ENCODE measurements at places on chromosomes 13 and 19.

- no peak for DNase-seq
- H3K4me3 ChIP-seq: no peak overlapping the region
- no peaks in the 10 kb centered on the region for H3K27me3 ChIP-seq
- no peaks in the 10 kb centered on the region for H3K36me3 ChIP-seq
- no peaks in the 10 kb centered on the region for H3K4me1 ChIP-seq
Measured at GRCh38 chr13:25198647-25199046, 26.6 kb upstream of the AMER2 start.

DNA sequence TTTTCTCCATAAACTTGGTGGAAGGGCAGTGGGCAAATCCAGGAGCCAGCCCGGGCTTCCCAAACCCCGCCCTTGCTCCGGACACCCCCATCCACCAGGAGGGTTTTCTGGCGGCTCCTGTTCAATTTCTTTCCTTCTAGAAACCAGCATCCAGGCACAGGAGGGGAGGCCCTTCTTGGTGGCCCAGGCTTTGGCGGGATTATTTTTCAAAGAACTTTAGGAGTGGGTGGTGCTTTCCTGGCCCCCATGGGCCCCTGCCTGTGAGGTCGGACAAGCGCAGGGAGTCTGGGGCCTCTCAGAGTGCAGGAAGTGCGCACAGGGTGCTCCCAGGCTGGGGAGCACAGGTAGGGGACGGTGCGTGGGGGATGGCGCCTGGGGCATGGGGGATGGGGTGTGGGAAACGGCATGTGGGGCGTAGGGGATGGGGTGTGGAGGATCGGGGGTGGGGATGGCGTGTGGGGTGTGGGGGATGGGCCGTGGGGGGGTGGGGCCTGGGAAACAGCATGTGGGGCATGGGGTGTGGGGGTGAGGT lies 396 bp downstream of the F7 start:
- H3K27ac ChIP-seq: no peak overlapping the region
- H3K4me1 ChIP-seq: peaks cover 15% of the 10 kb centered on the region
- no peak overlapping the region for H3K4me3 ChIP-seq
- no peaks in the 10 kb centered on the region for H3K27me3 ChIP-seq

DNA sequence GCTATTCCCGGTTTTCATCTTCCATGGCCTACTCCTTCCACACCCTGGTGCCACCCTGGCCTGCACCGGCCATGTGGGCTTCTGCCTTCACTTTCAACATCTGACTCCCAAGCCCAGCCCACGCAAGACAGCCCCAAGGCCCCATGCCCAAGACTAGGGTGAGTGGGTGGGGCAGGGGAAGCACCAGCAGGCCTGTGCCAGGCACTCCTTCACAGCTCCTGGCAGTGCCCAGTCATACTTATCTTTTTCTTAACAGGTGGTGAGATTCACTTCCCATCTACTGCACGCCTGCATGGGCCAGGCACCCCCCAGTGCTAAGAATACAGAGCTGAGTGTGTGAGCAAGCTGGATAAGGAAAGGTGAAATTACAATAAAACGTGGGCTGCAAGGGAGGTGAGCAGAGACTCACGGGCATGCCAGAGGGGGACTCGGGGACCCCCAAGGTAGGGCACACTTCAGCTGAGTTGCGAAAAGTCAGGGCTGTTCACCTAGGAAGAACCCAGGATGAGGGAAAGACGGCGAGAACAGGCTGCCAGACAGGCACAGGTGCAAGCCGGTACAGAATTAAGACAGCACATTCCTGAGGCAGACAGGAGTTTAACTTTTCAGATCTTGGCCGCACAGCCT lies 55.7 kb downstream of the COL4A1 start:
- H3K27me3 ChIP-seq: no peaks in the 10 kb centered on the region
- H3K27ac ChIP-seq: peak overlapping the region; percentile 68
- DNase-seq: peak; percentile 87
- no peaks in the 10 kb centered on the region for H3K36me3 ChIP-seq
- no peak overlapping the region for H3K4me3 ChIP-seq
- peaks cover 53% of the 10 kb centered on the region for H3K4me1 ChIP-seq

- H3K27ac ChIP-seq: peak overlapping the region; percentile 78
- peaks cover 80% of the 10 kb centered on the region for H3K4me1 ChIP-seq
- no peaks in the 10 kb centered on the region for H3K36me3 ChIP-seq
- no peak overlapping the region for H3K4me3 ChIP-seq
- peak; percentile 84 for DNase-seq
Measured at GRCh38 chr13:97261254-97262005, 39.3 kb downstream of the MBNL2 start.

DNA sequence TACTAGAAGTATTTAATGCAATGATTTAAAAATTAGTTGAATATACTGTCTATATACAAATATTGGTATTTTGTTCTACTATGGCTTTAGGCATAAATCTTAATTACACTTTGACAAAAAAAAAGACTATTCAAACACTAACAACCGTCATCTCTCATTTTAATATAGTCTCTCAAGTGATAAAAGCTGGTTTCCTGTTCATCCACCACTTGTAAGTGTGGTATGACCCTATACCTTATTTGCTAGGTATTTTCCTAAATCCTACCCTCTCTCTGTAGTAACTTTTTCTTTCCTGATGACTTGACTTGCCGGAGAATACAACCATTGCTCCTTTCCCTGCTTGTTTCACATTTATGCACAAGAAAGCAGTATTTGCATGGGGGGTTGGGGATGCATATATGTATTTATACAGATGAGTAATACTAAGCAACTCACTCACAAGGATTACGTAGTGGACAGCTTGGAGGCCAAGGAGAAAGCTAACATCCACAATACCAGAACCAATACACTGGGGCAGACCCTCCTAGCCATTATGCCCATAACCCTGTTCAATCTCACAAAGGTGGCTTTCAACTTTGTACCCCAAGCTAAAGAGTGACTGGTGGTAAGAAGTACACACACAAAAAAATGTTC lies 12.7 kb upstream of the EFNB2 start:
- H3K4me3 ChIP-seq: no peak overlapping the region
- H3K27me3 ChIP-seq: no peaks in the 10 kb centered on the region
- H3K27ac ChIP-seq: no peak overlapping the region
- no peaks in the 10 kb centered on the region for H3K36me3 ChIP-seq
- peaks cover 22% of the 10 kb centered on the region for H3K4me1 ChIP-seq
- no peak for DNase-seq

- H3K27ac ChIP-seq: no peak overlapping the region
- H3K4me3 ChIP-seq: no peak overlapping the region
- H3K4me1 ChIP-seq: no peaks in the 10 kb centered on the region
- no peak for DNase-seq
- H3K36me3 ChIP-seq: no peaks in the 10 kb centered on the region
Measured at GRCh38 chr13:65943024-65943423, 1287.1 kb downstream of the PCDH9 start.

- H3K4me1 ChIP-seq: no peaks in the 10 kb centered on the region
- no peaks in the 10 kb centered on the region for H3K27me3 ChIP-seq
- DNase-seq: no peak
- H3K36me3 ChIP-seq: no peaks in the 10 kb centered on the region
- no peak overlapping the region for H3K4me3 ChIP-seq
Measured at GRCh38 chr19:15154002-15154612, 46.7 kb downstream of the NOTCH3 start.

- no peaks in the 10 kb centered on the region for H3K27me3 ChIP-seq
- H3K36me3 ChIP-seq: no peaks in the 10 kb centered on the region
- H3K4me3 ChIP-seq: no peak overlapping the region
Measured at GRCh38 chr13:33352526-33352925, 67.0 kb upstream of the STARD13 start.

GRCh38 chr13:97639236-97639635 lies 205.3 kb downstream of the RAP2A start:
- H3K27ac ChIP-seq: no peak overlapping the region
- H3K27me3 ChIP-seq: no peaks in the 10 kb centered on the region
- H3K4me1 ChIP-seq: no peaks in the 10 kb centered on the region
- no peak for DNase-seq
- H3K4me3 ChIP-seq: no peak overlapping the region

DNA sequence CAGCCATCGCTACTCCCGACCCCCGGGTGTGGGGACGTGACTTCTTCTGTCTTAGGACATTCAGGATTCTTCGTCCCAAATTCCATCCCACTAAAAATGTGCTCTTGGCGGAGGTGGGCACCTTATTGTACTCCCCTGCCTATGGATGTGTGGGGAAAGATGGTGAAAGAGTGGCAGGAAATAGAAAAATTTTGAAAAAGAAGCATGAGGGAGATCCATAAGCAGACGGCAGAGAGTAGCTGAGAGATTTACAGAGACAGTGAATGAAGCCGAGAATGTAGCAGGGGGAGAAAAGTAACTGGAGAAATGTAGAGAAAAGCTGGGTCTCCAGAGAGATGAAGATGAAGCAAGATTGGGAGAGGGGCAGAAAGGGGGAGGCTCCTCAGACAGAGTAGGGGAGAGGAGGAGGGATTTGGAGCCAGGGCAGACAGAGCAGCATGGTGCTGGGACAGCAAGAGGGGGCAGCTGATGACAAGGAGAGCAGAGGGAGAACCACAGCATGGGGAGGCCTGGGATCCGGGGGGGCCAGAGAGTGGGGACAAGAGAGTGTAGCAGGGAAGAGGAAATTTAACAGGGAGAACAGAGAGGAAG lies 843 bp downstream of the ZNF610 start:
- H3K4me1 ChIP-seq: peaks cover 7% of the 10 kb centered on the region
- no peak for DNase-seq
- H3K36me3 ChIP-seq: no peaks in the 10 kb centered on the region
- no peaks in the 10 kb centered on the region for H3K27me3 ChIP-seq

GRCh38 chr13:26465514-26465913 lies 92.0 kb upstream of the WASF3 start:
- H3K27me3 ChIP-seq: no peaks in the 10 kb centered on the region
- no peak overlapping the region for H3K4me3 ChIP-seq

- peak overlapping the region; percentile 77 for H3K27ac ChIP-seq
- no peak for DNase-seq
- peak overlapping the region; percentile 20 for H3K4me3 ChIP-seq
- H3K27me3 ChIP-seq: no peaks in the 10 kb centered on the region
Measured at GRCh38 chr19:4390017-4390566, 10.3 kb downstream of the SH3GL1 start.

- no peaks in the 10 kb centered on the region for H3K36me3 ChIP-seq
- H3K27me3 ChIP-seq: peaks cover 4% of the 10 kb centered on the region
- H3K4me3 ChIP-seq: no peak overlapping the region
- no peak for DNase-seq
- no peak overlapping the region for H3K27ac ChIP-seq
Measured at GRCh38 chr19:40982594-40983101, 8.4 kb upstream of the CYP2B6 start.

GRCh38 chr19:11397089-11397610 lies 13.0 kb upstream of the EPOR start:
- no peak overlapping the region for H3K27ac ChIP-seq
- no peaks in the 10 kb centered on the region for H3K4me1 ChIP-seq
- no peaks in the 10 kb centered on the region for H3K27me3 ChIP-seq
- peaks cover 4% of the 10 kb centered on the region for H3K36me3 ChIP-seq
- DNase-seq: no peak

- no peak for DNase-seq
- no peaks in the 10 kb centered on the region for H3K36me3 ChIP-seq
- H3K27ac ChIP-seq: no peak overlapping the region
- H3K4me3 ChIP-seq: no peak overlapping the region
Measured at GRCh38 chr13:84997858-84998257, 801.4 kb downstream of the SLITRK6 start.

- H3K4me1 ChIP-seq: no peaks in the 10 kb centered on the region
- H3K36me3 ChIP-seq: no peaks in the 10 kb centered on the region
- no peak overlapping the region for H3K4me3 ChIP-seq
- H3K27me3 ChIP-seq: no peaks in the 10 kb centered on the region
- DNase-seq: no peak
Measured at GRCh38 chr13:50645092-50645491, 198.4 kb downstream of the DLEU7 start.

DNA sequence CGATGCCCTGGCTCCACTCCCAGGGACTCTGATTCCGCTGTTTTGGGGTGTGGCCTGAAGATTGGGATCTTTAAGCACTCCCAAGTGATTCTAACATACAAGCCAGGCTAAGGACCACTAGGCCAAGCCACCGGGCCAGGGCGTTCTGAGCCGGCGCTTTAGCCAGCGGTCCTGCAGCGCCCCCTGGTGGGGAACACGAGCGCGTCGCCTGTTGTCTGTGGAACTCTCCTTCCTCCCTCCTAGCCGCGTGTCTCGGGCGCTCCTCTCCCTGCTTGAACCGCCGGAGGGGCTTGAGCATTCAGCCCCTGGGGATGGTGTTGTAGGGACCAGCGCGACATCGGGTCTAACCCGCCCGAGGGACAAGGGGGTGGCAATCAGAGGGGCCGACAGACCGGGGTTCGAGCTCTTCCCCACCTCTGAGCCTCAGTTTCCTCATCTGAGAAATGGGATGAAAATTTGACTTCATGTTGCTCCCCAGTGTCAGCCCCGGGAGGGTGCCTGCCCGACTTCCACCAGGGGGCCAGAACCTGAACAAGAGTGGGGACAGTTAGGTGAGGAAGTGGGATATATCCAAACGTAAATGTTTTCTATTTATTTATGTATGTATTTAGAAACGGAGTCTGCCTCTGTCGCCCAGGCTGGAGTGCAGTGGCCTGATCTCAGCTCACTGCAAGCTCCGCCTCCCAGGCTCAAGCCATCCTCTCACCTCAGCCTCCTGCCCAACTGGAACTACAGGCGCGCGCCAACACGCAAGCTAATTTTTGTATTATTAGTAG lies 18.0 kb upstream of the PNMA8B start:
- no peaks in the 10 kb centered on the region for H3K36me3 ChIP-seq
- no peak for DNase-seq
- peak overlapping the region; percentile 23 for H3K27ac ChIP-seq
- no peak overlapping the region for H3K4me3 ChIP-seq
- peaks cover 11% of the 10 kb centered on the region for H3K4me1 ChIP-seq

DNA sequence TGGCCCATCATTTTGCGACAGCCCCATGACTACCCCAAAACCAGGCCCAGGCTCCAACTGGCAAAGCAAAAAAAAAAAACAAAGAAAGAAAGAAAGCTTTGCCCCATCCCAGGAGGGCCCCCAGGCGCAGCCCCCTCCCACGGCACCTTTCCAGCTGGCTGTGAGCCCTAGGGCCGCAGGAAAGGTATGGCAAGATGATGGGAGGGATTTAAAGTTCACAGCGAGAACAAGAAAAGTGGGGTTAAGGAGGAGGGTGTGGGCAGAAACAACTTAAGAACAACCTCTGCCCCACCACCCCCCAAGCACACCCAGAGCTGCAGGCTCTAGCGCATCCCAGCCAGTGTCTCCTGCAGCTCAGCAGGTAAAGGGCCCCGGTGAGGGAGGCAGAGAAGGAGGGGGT lies at the start of gene CYP2F1:
TSS of gene CYP2F1 (plus strand) at position 301 of the 400 bp plus-strand sequence. CDS start 1,757 bp downstream, outside the sequence.
- H3K27me3 ChIP-seq: no peaks in the 10 kb centered on the region
- no peak for DNase-seq
- no peak within 1 kb of the TSS for H3K27ac ChIP-seq
- no peak within 1 kb of the TSS for H3K4me3 ChIP-seq
- H3K36me3 ChIP-seq: no peaks in the 10 kb centered on the region
- H3K4me1 ChIP-seq: no peaks in the 10 kb centered on the region

- DNase-seq: no peak
Measured at GRCh38 chr19:47479701-47480503, 4.1 kb downstream of the KPTN start.

- no peaks in the 10 kb centered on the region for H3K27me3 ChIP-seq
- no peak overlapping the region for H3K4me3 ChIP-seq
- no peaks in the 10 kb centered on the region for H3K36me3 ChIP-seq
Measured at GRCh38 chr13:31797154-31797775, 57.9 kb downstream of the RXFP2 start.

- no peaks in the 10 kb centered on the region for H3K4me1 ChIP-seq
- no peak overlapping the region for H3K27ac ChIP-seq
- no peak for DNase-seq
- H3K27me3 ChIP-seq: no peaks in the 10 kb centered on the region
- no peak overlapping the region for H3K4me3 ChIP-seq
Measured at GRCh38 chr13:22210134-22210930, 539.5 kb downstream of the FGF9 start.
